Lower lobe of right lung (tissue), 2 donors: ENCODE measurements at places on chromosomes 16 and 17. TPM values are rescaled to one million over a fixed set of nuclear protein-coding genes. Genes with fewer than 3 reads are reported as not detected.
A peak's percentile ranks its signal among the peaks of the same experiment; 100 is the strongest.

GRCh38 chr16:9395958-9396359, 304.5 kb downstream of the HAPSTR1 start:
- no peaks in the 10 kb centered on the region for H3K36me3 ChIP-seq
- DNase-seq = no peak
- no peak overlapping the region for H3K4me3 ChIP-seq
- no peaks in the 10 kb centered on the region for H3K27me3 ChIP-seq
- no peak overlapping the region for H3K27ac ChIP-seq

DNA sequence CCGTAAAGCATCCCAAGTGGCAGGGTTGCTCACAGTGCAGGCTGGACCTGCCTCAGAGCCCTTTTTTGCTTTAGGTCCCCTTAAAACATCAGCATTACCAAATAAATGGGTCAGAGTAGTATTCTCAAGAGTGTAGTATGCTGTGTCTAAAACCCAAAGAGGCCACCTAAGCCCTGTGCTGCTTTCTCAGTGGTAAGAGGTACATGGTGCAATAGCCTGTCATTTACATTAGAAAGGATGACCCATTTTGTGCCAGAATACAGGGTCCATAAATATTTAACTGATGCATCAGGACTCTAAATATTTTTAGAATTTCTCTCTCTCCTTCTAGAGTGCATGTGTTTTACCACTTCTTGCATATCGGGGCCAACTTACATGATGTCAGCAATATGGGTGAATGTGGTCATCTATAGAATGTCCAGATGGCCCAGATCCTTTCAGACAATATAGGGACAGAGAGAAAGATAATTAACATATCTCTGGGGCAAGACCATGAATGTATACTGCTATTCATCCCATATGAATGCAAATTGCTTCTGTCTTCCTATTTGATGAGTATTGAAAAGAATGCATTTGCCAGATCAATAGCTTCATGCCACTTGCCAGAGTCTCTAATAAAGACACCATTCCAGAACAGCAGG, 329.2 kb downstream of the PMP22 start:
- no peak overlapping the region for H3K27ac ChIP-seq
- H3K27me3 ChIP-seq = no peaks in the 10 kb centered on the region
- no peaks in the 10 kb centered on the region for H3K36me3 ChIP-seq
- DNase-seq = no peak
- no peaks in the 10 kb centered on the region for H3K4me1 ChIP-seq

GRCh38 chr16:20784204-20784603, 20.4 kb downstream of the ACSM3 start:
- H3K4me3 ChIP-seq = no peak overlapping the region
- H3K4me1 ChIP-seq = no peaks in the 10 kb centered on the region
- no peak for DNase-seq
- H3K27ac ChIP-seq = no peak overlapping the region
- H3K36me3 ChIP-seq = peaks cover 15% of the 10 kb centered on the region
- no peaks in the 10 kb centered on the region for H3K27me3 ChIP-seq

DNA sequence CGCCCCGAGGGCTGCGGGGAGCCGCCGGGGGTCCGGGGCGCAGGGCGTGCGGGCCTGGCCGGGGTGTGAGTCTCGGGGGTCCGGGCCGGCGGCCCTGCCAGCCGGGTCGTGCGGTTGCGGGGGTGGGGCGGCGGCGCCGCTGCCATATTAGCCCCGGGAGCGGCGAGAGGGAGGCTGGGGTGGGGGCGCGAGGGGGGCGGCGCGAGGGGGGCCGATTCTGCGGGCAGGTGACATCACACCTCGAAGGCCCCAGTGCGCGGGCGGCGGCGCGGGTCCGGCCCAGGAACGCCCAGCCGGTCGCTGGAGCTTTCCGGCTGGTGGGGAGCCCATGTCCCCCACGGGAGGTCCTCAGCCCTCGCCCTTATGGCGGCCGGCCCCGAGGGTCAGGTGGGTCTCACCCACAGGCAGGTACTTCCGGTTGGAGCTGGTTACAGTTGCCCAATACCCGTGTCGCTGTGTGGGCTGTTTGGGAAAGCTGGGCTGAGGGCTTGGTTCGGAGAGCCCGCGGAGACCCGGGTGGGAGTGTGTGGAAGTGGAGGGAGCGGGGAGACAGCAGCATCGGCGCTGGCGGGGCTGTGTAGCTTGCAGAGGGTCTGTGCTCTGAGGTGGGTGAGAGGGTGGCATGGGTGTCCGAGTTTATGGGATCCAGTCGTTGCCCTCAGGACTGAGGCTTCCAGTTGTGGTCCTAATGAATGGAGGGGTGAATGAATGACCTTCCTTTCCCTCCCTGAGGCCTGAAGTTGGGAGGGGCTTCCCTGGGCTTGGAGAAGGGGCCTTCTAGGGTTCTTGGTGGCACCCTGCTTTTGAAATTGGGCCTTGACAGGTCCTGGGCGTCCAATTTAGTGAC, 804 bp downstream of the ATP6V0C start:
- DNase-seq = no peak
- H3K36me3 ChIP-seq = peaks cover 7% of the 10 kb centered on the region
- H3K4me1 ChIP-seq = peaks cover 68% of the 10 kb centered on the region
- H3K27ac ChIP-seq = peak overlapping the region; percentile 98
- H3K4me3 ChIP-seq = peak overlapping the region; percentile 85

GRCh38 chr16:82924075-82924854, 297.5 kb downstream of the CDH13 start:
- H3K27me3 ChIP-seq = no peaks in the 10 kb centered on the region
- H3K36me3 ChIP-seq = no peaks in the 10 kb centered on the region
- DNase-seq = no peak
- no peak overlapping the region for H3K27ac ChIP-seq
- no peaks in the 10 kb centered on the region for H3K4me1 ChIP-seq

- H3K27me3 ChIP-seq = peaks cover 24% of the 10 kb centered on the region
- H3K4me3 ChIP-seq = peak overlapping the region; percentile 71
- DNase-seq = no peak
- no peaks in the 10 kb centered on the region for H3K36me3 ChIP-seq
- H3K4me1 ChIP-seq = peaks cover 17% of the 10 kb centered on the region
- peak overlapping the region; percentile 85 for H3K27ac ChIP-seq
These were observed 985 bp upstream of the FZD2 start for GRCh38 chr17:44556166-44556831.

DNA sequence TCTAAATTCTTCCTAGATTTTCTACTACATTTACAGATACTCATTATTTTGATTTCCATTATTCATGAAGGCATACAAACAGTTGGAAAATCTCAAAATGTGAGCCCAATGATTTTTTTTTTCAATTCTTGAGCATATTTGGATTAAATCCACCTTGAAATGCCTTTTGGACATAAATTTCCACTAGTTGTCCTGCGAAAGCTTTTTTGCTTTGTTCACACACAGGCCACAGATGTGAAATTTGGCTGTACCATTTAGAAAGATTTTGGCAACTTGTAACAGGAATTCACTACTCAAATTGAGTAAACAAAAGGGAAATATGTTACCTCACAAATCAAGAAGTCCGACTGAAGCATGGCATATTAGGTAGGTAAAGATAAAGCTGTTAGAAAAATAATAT, 1631.0 kb downstream of the CDH8 start:
- DNase-seq = no peak
- H3K27me3 ChIP-seq = no peaks in the 10 kb centered on the region
- no peak overlapping the region for H3K27ac ChIP-seq

GRCh38 chr17:76957678-76958464, 89.7 kb downstream of the MGAT5B start:
- H3K36me3 ChIP-seq = no peaks in the 10 kb centered on the region
- no peak for DNase-seq
- H3K4me3 ChIP-seq = no peak overlapping the region
- peaks cover 15% of the 10 kb centered on the region for H3K27me3 ChIP-seq
- H3K4me1 ChIP-seq = no peaks in the 10 kb centered on the region

- H3K27ac ChIP-seq = no peak overlapping the region
- DNase-seq = no peak
- H3K4me3 ChIP-seq = peak overlapping the region; percentile 10
- H3K36me3 ChIP-seq = peaks cover 38% of the 10 kb centered on the region
- no peaks in the 10 kb centered on the region for H3K27me3 ChIP-seq
These were observed 1.9 kb downstream of the TSEN54 start for GRCh38 chr17:75518201-75518600.

DNA sequence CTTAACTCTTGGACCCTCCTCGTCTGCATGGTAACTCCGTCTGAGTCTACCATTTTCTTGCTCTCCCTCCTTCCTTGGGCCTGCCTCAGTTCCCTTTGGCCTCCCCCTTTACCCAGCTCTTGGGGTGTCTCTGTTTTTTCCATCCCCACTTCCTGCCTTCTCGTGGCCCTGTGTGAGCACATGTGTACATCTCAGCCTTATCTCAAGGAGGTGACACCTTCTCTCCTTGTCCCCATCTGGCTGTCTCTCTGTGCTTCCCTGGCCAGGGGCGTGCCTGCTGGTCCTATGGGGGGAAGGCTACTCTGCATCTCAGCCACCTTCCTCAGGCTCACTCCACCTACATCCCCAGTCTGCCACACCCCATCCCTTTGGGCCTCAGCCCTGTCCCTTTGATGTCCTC, 6.6 kb downstream of the CTF1 start:
- no peaks in the 10 kb centered on the region for H3K27me3 ChIP-seq
- H3K4me1 ChIP-seq = peaks cover 35% of the 10 kb centered on the region

DNA sequence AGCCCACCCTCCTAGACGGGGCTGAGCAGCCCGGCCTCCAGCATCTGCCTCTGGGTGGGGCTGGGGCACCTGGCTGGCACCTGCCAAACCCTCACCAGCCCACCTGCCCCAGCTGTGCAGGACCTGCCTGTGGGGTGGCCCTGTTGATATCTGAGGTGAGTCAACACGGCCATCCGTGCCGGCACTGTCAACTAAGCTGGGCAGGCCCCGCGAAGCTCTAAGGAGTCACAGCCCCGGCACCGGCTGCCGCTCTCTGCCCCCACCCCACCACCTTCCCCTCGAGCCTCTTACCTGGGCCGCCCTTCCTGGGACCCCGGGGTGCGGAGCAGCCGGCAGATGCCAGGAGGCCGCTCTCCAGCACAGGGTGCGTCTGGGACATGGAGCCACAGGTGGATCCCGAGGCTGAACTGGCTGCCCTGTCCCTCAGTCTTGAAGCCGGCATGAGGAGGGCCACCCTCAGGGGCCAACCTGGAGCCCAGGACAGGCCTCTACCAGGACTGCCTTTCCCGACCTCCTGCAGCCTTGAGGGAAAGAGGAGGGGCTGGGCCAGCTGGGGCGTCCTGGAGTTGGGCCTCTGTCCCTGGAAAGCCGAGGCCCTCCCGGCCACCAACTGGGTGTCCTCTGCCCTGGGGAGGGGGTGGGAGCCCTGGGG, 515 bp downstream of the CBFA2T3 start:
- H3K27me3 ChIP-seq = peaks cover 26% of the 10 kb centered on the region
- H3K27ac ChIP-seq = peak overlapping the region; percentile 56

DNA sequence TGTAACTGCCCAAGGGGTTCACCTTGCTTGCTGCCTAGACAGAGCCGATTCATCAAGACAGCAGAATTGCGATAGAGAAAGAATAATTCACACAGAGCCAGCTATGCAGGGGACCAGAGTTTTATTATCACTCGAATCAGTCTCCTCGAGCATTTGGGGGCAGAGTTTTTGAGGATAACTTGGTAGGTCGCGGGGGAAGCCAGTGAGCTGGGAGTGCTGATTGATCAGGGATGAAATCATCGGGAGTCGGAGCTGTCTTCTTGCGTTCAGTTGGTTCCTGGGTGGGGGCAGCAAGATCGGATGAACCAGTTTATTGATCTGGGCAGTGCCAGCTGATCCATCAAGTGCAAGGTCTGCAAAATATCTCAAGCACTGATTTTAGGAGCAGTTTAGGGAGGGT, 9.1 kb downstream of the ITGAM start:
- DNase-seq = no peak
- no peak overlapping the region for H3K27ac ChIP-seq
- H3K4me3 ChIP-seq = no peak overlapping the region
- H3K4me1 ChIP-seq = no peaks in the 10 kb centered on the region
- no peaks in the 10 kb centered on the region for H3K27me3 ChIP-seq

DNA sequence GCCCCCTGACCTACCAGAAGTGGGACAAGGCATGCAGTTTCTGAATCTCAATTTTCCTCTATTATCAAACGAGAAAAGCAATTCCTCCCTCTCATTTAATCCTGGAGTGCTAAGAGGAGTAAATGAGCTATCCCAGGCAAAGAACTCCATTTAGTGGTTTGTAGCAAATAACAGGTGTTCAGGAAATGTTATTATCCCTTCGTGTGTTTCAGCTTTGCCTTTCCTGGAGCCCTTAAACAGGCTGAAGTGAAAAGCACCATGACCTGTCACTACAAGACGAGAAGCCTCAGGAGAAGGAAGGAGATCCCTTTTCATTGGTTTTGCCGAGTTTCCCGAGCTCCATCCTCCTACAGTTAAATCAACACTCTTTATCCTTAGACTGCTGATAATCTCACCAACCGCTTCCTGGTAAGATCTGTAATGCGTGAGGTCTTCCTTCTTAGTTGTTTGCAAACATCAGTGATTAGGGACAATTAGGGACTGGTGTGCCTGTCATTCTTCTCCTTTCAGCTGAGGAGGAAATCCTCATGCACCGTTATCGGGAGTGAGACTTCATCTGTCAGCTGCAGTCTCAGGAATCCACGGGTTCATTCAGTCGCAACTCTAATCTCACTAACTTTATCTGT, 30.8 kb upstream of the MYOCD start:
- no peak overlapping the region for H3K27ac ChIP-seq
- H3K36me3 ChIP-seq = no peaks in the 10 kb centered on the region
- DNase-seq = no peak
- H3K4me3 ChIP-seq = no peak overlapping the region
- H3K27me3 ChIP-seq = no peaks in the 10 kb centered on the region

DNA sequence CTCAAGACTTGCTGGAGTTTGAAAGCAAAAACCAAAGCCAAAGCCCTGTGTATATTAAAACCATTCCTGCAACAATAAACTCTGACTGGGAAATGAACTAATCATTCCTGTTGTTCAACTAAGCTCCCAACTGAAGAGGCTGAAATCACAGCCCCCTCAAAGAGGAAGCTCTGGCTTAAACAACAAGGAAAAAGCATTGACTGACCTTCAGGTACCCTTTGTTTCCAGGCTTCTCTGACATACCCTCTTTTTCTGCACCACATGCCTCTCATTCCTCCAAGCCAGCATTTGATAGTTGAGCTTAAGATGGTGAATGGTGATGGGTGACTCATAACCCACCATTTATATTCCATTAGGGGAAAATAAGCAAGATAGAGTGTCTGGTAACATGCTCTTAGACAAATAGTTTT, 470.9 kb upstream of the SOX9 start:
- H3K27ac ChIP-seq = no peak overlapping the region
- H3K4me1 ChIP-seq = no peaks in the 10 kb centered on the region
- H3K27me3 ChIP-seq = no peaks in the 10 kb centered on the region
- H3K4me3 ChIP-seq = no peak overlapping the region
- no peaks in the 10 kb centered on the region for H3K36me3 ChIP-seq

- no peaks in the 10 kb centered on the region for H3K4me1 ChIP-seq
- H3K27ac ChIP-seq = no peak overlapping the region
- peaks cover 96% of the 10 kb centered on the region for H3K36me3 ChIP-seq
- no peak overlapping the region for H3K4me3 ChIP-seq
These were observed 4.3 kb upstream of the HSF5 start for GRCh38 chr17:58492238-58493121.

- H3K36me3 ChIP-seq = no peaks in the 10 kb centered on the region
- DNase-seq = no peak
- H3K27ac ChIP-seq = no peak overlapping the region
- H3K4me1 ChIP-seq = no peaks in the 10 kb centered on the region
- no peaks in the 10 kb centered on the region for H3K27me3 ChIP-seq
These were observed 10.5 kb downstream of the GAA start for GRCh38 chr17:80111702-80112470.

The TNFRSF17 gene
- total RNA-seq = 1.4 TPM

The HCRT gene
- total RNA-seq = not detected

The MAZ gene
- 169 TPM for total RNA-seq

The SHBG gene
- not detected for total RNA-seq

The SEZ6 gene
- total RNA-seq = not detected

The SOST gene
- not detected for total RNA-seq

The PPY gene
- total RNA-seq = not detected

The RNF166 gene
- total RNA-seq = 61.9 TPM

The MSLN gene
- 42.6 TPM for total RNA-seq

The CDT1 gene
- total RNA-seq = 3.5 TPM

The C17orf78 gene
- not detected for total RNA-seq
